ENCODE measurements at places on chromosomes 13 and 19.

DNA sequence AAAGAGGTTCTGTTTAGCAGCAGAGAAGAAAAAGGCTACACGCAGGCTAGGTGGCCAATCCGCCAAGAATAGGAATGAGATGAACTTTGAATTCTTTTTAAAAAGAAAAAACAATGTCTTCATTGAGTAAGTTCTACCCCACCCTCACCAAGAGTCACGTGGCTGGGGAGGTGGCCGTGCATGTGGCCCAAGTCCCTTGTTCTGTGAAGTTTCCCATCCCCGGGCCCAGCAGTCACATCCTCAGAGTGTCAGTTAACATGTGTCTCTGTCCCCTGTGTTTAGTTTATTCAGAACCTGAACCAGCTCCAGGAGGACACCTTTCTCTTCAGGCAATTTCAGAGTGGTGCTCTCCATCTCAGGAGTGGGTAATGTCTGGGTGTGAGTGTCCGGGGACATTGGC is 57.1 kb upstream of the MCF2L start:
- no peak for DNase-seq

- DNase-seq: no peak
Measured at GRCh38 chr13:73991384-73991783, 142.8 kb downstream of the KLF12 start.

DNA sequence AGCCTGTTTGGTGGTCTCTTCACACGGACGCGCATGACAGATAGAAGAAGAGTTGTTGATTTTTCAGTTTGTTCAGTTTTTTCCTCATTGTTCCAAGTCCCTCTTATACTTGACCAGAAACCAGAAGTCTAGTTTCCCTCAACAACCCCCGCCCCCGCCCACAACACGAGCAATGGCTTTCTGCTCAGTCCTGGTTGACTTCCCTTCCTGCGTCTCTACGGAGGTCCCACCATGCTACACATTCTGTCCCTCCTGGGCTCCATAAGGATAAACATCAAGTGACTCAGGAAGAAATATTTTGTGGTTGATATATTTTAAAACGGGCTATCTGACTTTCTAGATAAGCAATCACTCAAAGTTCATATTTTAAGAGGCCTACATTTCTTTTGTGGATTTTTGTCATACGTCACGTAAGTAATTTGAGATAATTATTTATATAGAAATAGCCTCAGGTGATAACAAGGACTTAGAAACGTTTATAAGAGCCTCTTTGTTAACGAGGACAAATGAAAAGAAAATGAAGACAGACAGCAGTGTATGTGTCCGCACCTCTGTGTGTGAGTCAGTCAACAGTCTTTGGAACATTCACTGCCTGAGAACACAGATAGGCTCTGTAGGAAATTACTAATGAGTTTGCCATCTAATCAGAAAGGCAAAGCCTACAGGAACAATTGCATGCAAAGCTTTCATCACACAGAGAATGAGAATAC is 214.4 kb downstream of the RAP2A start:
- no peak for DNase-seq

- no peak for DNase-seq
Measured at GRCh38 chr13:49749848-49750247, 42.6 kb downstream of the KPNA3 start.

DNA sequence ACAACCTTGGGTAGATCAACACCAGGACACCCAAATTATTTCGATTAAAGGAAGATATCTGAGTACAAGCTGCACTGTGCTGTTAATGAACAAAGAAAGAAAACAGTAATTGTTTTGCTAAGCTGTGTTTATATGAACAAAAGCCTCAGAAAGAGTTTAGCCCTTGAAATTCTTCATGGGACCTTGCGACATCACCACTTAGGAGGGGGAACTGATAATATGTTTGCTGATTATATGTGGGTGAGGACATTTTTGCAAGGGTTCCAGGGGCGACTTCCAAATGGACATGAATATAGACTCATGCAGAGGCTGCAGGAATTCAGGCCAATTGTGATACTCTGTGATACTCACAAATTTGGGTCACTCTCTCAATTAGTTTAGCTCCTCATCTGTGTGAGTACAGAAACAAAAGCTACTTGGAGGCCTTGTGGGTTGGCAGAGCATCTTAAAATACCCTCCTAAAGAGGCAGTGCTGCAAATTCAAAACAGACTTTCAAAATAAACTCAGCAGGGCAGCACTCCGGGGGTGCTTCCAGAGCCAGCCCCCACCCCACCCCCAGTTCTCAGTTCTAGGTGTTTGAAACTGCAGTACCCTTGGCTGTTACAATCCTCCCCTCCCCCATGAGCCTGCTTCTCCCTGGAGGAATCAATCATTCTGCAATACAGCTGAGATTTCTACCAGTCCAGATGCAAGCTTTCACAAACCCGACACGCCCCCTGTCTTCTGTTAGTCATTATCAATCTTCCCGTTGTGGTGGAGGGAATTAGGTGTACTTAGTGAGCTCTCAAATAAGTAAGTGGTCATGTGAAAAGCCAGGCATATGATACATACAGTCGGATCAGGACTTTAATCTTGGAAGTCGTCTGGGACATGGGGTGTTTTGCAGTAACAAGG is 97.0 kb upstream of the MBNL2 start:
- DNase-seq: no peak

GRCh38 chr19:37079238-37079637 is 1.0 kb downstream of the ZNF420 start:
- no peak for DNase-seq

GRCh38 chr13:111460548-111461444 is 140.4 kb downstream of the TEX29 start:
- no peak for DNase-seq

DNA sequence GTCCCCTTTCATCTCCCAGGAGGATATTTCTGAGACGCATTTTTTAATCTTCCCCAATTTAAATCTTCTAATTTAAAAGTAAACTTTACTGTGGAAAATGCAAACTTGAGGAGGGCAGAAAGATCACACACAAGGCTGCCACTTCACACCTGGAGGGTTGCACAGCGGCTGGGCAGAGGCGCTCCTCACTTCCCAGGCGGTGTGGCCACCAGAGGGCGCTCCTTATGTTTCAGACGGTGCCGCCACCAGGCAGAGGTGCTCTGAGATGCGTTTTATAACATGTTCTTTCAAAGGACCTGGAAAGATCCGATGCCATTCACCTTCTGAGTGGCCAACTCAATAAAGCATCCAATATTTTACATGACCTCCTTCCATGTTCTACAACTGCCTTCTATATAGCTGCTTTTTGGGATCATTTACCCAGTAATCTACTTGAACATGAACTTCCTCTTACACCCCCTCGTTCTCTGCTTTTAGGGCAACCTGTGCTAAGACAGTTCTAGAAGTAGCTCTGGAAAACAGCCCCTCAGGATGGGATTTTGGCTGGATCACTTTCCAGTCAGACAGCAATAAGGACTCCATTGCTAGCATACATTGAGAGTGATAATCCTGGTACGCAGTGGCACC is 14.8 kb upstream of the MTUS2 start:
- DNase-seq: peak; percentile 13
